ENCODE measurements at places on chromosomes 6 and 20.

DNA sequence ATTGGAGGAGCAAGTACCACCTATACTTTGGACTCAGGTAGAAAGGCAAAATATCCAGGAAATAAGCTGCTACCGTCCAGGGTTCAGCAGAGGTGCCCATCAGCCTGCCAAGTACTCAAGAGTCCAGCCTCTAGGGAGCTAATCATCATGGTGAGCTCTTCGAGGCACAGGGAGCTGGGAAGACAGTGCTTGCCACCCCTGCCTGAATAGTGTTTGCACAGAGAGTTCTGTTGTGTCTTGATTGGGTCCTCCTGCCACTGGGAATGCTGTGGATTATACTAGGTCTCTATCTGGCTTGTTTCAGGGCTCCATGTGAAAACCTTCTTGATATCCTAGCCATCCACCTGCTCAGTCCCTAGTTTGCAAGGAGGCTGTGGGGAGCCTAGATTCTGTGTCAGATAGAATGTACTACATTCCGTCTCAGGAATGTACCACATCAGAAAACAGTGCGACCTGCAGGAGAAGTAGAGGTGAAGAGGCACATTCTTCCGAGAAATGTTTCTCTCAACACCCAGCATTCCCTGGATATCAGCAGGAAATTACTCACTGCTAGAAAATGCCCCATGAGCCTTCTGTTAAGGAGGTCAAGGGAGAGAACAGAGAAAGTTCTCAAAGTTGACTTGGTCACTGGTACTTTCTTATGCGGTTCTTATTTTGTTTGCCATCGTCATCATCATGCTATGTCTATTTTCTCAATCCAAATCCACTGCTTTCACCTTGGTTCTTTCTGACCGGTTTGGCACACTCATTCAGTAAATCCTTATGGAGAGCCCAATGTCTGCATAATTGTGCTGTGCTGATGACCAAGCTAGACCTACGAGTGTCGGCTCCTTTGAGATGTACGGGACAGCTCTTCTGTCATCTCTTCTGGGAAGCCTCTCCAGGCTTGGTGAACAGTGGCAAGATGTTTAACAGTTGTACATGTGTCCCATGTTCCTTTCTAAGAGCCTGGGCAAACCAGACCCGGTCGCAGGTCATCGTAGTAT, 30.7 kb downstream of the PTPN1 start:
- no peak for DNase-seq

DNA sequence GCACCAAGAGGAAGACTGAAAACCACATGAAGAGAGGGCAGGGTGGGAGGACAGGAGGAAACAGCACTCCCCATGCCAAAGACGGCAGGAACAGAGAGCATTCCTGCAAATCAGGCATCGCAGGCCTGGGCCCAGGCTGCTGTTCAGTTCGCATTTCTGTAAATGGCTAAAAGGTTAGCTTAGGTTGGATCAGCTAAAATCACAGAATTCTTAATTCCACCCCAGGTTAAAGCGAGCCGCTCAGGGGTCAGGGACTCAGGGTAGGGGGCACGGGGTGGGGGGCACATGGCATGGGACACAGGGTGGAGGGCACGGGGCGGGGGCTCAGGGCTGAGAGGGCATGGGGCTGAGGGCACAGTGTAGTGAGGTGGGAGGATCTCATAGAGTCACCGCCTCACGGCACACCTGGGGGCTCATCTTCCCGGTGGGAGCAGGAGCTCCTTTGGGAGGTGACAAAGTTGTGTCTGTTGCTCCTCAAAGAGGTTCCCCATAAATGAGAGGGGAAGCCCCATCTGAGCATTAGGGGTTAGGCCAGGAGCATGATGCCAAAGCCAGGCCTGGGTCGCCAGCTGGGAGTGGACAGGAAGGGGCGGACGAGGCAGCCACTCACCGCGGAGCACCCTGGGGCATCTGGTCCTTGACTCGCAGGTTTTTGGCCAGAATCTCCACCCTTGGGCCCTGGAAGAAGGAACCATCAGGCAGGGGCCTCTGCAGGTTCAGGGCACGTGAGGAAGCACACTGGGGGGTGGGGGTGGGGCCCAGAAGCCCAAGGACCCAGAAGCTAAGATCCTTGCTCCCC, 200.7 kb downstream of the PREX1 start:
- DNase-seq: no peak

DNA sequence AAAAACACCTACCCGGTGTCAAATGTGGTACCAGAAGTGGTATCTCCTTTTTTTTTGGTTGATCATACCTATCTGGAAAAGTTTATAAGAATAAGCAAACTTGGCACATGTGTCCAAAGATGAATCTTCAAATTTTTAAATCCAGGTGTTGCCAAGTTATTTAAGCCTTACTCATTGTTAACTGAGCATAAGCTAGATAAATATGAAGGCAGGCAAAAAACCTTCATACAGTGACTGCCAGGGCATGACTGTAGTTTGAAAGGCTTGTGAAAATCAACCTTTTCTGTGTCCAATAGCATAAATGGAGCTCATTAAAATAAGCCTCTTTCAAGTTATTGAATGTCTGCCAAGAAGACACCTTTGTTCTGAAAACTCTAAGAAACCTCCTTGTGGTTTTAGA, 699.2 kb downstream of the DOK5 start:
- no peak for DNase-seq

DNA sequence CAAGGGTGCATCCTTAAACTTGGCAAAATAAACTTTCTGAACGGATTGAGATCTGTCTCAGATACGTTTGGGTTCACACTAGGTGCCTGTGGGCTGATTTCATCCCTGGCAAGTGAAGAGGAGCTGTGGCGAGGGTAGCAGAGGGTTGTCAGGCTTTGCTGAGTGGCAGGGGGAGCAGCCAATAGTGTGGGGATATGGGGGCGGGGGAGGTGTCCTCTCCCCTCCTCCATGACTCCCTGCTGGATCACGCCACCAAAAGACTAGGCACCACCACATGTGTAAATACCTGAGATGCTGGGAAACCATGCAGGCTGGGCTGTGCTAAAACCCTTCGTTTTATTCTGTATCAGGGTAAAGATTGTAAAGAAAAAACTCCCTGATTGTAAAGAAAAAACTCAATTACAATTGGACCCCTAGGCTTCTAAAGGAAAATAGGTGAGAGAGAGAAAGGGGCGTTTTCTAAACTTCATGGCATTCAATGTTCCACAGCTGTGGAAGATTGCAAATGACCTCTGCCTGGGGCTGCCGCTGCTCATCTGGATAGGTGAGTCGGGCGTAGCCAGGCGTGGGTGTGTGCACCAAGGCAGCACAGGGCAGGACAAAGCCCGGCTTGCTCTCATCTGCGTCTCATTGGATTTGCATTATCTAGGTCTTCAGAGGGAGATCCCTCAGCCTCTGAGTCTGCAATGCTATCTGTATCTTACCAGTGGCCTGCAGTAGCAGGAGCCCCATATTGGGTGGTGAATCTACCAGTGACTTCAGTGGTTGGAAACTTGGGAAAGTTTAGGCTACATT, 26.9 kb upstream of the ADTRP start:
- DNase-seq: no peak

DNA sequence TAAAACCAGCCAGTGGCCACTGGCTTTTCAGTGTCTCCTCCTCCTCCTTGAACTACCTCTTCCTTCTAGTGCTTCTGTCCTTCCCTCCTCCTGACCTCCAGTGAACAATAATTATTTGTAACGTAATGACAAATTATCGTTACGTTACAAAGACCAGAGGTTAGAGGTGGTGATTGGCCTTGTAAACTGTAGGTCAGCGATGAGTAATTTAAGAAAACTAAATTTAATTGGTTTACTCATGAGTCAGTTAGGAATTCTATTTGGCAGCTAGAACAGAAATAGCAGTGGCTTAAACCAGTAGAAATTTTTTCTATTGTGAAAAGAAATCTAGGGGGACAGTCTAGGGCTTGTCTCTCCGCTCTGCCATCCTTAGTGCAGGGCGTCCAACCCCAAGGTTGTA, 38.8 kb downstream of the PPARD start:
- no peak for DNase-seq

- DNase-seq: peak; percentile 21
Observed at GRCh38 chr20:1397710-1398109, 4.9 kb upstream of the FKBP1A start.

GRCh38 chr20:43017241-43018030, 172.3 kb downstream of the PTPRT start:
- no peak for DNase-seq

DNA sequence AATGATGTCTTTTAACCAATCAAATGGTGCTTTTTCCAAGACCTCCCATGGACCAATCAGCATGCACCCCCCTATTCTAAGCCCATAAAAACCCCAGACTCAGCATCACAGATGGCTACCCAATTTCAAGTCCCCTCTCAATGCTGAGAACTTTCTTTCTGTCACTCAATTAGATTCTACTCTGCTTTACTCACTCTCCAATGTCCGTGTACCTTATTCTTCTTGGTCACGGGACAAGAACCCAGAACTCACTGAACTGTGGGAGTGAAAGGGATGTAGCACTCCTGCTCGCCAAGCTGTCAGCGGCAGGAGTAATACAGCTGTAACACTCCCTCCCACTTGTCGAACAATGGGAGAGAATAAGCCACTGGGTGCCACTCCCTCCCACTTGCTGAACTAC, 20.8 kb upstream of the MAP7 start:
- DNase-seq: no peak

DNA sequence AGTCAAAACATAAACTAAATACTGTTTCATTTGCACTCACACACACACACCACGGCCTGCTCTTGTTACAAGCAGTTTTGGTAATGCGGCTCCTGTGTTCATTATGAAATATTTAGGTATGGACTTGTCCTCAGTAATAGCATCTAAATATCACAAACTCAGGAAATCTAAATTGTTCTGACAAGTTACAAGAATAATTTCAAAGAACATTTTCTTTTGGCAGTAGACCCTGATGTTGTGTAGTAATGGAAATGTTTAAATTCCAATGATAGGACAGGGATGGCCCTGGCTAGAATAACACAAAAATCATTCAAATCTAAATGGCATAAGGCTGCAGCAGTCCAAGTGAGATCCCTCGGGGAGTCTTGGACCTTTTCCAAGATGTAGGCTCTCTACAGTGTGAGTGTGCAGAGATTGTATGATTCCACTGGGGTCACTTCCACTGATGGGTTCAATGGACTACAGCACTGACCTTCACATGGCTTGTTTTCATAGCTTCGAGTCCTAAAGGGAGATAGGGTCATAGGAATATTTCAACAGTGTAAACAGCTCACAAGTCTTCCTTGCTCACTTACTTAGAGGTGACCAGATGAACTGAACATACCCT, 210.6 kb upstream of the PLCB4 start:
- no peak for DNase-seq

GRCh38 chr6:93222071-93222851, 197.1 kb downstream of the EPHA7 start:
- no peak for DNase-seq

DNA sequence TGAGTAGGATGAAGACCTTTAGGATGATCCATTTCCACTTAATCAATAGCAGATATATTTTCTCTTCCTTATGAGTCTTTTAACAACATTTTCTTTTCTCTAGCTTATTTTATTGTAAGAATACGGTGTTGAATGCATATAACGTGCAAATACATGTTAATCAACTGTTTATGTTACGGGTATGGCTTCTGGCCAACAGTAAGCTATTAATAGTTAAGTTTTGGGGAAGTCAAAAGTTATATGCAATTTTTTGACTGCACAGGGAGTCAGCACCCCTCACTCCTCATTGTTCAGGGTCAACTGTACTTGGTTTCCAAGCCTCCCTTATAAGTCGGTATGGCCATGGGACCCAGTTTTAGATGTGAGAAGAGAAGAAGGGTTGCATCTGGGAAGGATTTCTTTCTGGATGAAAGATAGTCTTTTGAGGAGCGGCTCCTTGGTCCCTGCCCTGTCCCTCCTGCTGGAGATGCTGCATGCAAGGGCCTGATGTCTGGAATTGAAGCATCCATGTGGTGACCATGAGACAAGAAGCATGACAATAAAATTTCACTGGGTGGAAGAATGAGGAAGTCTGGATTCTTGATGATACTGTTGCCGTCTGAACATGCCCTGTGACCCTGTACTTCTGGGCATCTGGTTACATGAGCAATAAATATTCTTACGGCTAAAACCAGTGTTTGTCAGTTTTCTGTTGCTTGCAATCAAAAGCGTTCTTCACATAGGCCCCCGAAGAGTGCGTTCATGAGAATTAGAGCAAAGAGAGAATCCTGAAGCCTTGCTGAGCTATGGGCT, 194.7 kb upstream of the PMEPA1 start:
- DNase-seq: no peak

- DNase-seq: no peak
Observed at GRCh38 chr6:15343490-15344191, 97.8 kb downstream of the JARID2 start.

DNA sequence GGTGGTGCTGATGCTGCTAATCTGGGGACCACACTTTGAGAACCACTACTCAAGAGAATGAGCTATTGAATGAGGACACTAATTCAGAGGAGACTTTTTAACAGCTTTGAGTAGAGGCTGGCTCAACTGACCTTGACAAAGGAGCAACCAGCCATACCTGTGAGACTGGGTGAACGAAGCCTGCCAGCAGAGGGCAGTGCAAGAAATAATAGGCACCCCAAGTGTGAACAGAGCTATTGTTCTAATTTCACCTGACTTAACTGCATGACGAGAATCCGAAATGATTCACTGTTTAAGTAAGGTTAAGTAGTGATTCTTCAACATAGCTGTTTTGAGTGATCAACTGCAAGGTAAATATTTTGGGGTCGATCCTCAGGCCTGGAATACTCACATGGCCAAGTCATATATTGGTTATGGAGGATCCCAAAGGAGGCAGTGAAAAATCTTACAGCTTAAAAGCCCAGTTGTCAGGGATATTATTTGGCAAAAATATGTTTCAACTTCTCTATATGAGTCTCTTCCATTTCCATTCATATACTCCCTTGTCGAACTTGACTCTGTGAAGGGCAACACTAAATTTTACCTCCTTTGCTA, 550.5 kb upstream of the MARCKS start:
- peak; percentile 16 for DNase-seq

DNA sequence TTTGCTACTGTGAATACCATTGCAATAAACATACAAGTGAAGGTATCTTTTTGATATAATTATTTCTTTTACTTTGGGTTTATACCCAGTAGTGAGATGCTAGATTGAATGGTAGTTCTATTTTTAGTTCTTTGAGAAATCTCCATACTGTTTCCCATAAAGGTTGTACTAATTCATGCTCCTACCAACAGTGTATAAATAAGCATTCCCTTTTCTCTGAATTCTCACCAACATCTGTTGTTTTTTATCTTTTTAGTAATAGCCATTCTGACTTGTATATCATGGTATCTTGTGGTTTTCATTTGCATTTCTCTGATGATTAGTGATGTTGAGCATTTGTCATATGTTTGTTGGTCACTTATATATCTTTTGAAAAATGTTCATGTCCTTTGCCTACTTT, 183.6 kb upstream of the LRFN2 start:
- no peak for DNase-seq

DNA sequence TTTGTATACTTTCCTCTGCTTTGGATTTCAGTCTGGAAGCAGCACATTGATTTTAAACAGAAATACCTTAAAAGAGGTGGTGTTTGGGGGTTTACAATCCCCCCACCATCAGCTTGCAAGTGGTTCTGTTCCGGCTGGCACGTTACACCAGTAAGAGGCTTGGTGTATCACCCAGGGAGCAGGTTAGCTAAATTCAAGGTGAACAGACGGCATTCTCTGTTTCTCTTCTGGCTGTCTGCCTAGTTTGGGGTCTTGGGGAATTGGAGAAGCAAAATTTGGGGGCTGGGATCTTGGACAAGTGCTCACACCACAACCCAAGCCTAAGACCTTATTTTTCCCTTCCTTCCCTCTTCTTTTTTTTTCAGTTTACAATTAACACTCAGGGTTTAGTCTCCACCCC, 7.5 kb upstream of the APCDD1L start:
- DNase-seq: no peak

Measured in AML-193 (cell line).